ENCODE measurements at places on chromosomes 1 and 21.

DNA sequence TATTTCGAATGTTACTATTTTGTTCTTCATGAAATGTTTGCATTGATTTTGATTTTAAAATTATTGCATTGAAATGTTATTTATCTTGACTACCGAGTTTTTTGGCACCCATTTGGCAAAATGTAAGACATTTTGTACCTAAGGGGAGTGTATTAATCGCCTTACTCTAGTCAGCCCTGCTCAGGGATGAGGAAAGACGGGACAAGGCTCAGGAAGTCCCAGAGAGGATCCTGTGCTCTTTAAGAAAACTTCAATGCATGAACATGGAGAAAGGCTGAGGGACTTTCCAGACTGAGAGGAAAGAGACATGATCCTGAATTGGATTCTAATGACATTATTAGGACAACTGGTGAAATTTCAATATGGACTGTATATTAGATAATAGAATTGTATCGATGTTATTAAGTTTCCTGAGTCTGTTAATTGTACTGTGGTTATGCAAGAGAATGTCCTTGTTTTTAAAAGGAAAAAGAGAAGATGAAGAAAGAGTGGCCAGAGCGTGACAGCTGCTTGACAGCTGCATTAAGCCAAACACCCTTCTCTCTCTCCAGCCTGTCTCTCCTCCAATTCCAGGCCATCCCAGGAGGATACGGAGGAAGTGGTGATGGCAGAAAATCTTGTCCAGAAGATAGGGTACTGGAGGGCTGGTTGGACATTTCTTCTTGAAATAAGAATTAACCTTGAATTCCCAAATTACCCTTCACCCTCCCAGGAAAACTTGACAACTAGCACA lies 66.0 kb downstream of the PLEKHA6 start:
- no peak for DNase-seq

GRCh38 chr1:29590583-29591565 lies 354.6 kb downstream of the PTPRU start:
- DNase-seq, result no peak

DNA sequence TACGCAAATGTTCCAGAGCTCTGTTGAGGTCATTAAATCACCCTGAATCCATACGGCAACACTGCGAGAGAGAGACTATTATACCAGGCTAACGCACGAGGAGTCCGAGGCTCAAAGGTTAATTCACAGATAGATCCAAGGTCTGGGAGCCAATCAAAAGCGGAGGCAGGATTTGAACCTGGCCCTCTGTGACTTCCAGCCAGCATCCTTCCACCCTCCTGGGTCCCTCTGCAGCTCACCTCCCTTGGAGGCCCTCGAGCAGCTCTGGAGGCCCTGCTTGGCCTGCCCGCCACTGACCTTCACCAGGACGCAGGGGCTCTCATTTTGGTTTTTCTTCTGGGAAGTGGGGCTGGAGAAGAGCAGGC lies 42.1 kb downstream of the KIAA1614 start:
- no peak for DNase-seq

- DNase-seq, result no peak
These were observed 102.4 kb upstream of the ZNF281 start for GRCh38 chr1:200512191-200512590.

DNA sequence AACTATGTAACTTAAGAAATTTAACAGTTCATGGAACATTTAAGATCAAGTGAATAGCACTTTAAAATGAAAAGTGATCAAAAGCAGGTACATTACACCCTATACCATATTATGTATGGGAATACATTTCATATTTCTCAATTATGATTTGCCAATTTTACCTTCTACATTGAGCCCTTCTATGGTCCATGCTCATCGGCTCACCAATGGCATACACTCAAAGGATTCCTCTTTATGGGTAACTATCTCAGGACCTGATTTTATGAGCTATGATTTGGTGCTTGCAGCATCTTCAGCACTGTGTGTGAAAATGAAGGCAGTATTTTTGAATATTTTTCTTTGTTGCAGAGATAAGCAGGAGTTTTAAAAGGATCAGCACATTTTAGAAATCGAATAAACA lies 33.5 kb downstream of the FUBP1 start:
- DNase-seq, result no peak

DNA sequence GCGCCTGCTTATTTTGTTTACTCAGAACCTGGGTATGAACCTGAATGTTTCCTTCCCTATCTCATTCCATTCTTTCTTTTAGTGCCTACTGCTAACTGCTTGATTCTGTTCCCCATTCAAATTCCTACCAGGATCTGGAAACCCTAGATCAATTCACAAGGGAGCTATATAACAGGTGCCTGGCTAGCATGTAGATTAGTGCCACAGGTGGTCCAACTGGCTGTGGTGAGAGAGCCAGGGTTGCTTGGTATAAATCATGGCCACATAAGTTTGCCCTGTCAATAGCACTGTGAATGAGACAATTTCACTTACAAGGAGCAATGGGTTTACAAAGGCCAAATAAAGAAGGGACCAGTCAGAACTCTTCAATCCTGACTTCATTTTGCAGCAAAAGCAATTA lies 6.6 kb upstream of the PRPF38B start:
- DNase-seq, result no peak
